ENCODE measurements at places on chromosomes 1 and 21.

GRCh38 chr1:212467843-212468482 is 35.2 kb downstream of the NENF start:
- no peak for DNase-seq

DNA sequence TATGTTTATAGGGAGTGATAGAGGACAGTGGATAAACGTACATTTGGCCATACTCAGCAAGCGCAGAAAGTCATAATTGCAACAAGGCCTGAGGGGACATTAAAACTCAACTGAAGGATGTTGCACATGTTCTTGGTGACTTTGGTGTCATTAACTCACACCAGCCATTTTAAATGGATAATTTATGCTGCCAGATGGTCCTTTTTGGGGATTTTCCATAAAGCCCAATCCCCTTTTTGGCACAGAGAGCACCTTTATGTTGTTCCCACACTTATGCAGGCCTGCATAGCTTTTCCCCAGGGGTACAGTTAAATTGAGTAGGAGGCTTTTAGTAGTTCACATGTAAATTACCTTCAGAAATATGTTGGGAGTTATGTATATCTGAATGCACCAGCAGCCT is 279.6 kb downstream of the NFIA start:
- peak; percentile 67 for DNase-seq

DNA sequence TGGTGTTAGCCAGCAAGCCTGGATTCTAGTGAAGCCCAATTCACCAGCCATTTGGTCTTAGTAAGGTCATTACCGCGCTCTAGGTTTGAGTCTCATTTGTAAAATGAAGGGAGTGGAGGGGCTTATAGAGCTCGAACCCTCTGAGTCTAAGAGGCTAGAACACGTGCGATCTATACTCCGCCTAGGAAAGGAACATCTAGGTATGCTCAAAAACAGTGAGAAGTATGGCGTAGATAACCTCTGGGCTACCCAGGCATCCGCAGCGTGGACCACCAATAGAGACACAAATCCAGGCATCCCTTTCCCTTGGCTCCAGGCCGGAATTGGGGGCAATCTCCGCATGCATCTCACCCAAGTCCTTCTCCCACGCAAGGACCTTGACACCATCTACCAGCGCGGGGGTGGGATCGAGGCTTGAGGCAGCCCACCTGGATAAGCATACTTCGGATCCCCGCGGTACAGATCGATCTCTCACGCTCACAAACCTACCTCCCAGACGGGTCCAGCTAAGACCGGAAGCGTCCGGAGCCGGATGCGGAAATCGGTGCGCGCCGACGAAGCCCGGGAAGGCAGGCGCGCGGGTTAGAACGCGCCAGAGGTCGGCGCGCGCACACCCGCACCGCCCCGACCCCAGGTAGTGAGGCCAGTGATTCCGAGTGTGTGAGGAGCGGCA is at the start of gene METTL25B:
Gene METTL25B, plus strand, starts transcription at position 544 of the 673 bp plus-strand sequence. CDS start 636 bp downstream, outside the sequence.
- peak; percentile 89 for DNase-seq

- no peak for DNase-seq
Observed at GRCh38 chr1:107883562-107883961, 81.4 kb downstream of the VAV3 start.

DNA sequence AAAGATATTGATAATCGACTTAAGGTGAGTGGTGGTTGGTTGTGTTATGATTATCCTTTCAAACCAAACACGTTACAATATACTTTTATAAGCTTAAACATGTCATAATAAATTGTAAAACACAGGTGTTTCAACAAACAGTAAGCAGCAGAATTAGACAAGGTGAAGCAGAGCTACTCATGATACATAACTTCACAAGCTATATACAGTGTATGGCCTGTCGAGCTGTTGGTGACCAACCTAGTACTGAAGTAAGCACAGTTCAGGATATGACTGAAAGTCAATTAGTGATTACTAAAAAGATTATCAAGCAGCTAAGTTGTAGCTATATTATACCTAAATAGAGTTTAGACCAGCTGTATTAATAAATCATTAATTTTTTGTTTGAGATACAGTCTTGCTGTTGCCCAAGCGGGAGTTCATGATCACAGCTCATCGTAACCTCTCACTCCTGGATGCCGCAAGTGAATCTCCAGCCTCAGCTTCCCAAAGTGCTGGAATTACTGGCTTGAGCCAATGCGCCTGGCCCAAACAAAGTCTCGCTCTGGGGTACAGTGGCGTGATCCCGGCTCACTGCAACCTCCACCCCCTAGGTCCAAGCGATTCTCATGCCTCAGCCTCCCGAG is 148.1 kb downstream of the EIF4G3 start:
- no peak for DNase-seq

GRCh38 chr1:79472067-79472656 is 465.6 kb upstream of the ADGRL4 start:
- no peak for DNase-seq

GRCh38 chr1:200079232-200079940 is 51.9 kb downstream of the NR5A2 start:
- no peak for DNase-seq

- DNase-seq: no peak
Observed at GRCh38 chr1:183147735-183148134, 38.3 kb upstream of the LAMC2 start.

DNA sequence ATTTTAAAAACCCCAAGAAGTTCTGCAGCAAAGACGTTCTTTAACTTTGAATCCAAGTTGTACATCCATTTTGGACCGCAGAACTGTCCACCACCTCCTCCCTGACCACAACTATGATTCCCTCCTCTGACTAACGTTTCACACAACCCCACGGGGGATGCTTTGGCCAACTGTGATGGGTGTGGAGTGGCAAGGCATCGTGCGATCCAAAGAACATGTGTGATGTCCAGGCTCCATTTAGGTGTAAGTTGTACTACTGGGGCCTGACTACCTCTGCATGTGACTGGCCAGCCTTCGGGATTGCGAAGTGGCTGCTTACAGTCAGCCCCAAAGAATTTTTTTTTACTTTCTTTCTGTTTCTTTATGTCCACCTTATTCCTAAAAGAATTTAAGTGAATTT is 6.7 kb downstream of the KCNJ15 start:
- DNase-seq: no peak

GRCh38 chr1:153608742-153609584 is 4.0 kb downstream of the S100A16 start:
- no peak for DNase-seq

GRCh38 chr21:34082769-34083168 is 9.4 kb downstream of the MRPS6 start:
- no peak for DNase-seq

- peak; percentile 64 for DNase-seq
Observed at GRCh38 chr1:52403566-52404115, 582 bp downstream of the ORC1 start.

DNA sequence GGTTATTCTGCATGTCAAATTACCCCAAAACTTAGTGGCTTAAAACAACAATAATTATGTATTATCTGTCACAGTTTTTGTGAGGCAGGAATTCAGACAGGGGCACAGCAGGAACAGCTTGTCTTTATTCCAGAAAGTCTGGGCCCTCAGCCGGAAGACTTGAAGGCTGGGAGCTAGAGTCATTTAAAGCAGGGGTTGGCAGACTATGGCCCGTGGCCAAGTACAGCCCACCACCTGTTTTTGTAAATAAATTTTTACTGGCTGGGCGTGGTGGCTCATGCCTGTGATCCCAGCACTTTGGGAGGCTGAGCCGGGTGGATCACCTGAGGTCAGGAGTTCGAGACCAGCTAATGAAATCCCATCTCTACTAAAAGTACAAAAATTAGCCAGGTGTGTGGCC is 39.6 kb upstream of the KDM4A start:
- DNase-seq: peak; percentile 22
